ENCODE measurements at places on chromosomes 5 and 9. TPM values are rescaled to one million over a fixed set of nuclear protein-coding genes. Genes with fewer than 3 reads are reported as not detected.

Gene FAXDC2
- 0.30 TPM for polyA plus RNA-seq

DNA sequence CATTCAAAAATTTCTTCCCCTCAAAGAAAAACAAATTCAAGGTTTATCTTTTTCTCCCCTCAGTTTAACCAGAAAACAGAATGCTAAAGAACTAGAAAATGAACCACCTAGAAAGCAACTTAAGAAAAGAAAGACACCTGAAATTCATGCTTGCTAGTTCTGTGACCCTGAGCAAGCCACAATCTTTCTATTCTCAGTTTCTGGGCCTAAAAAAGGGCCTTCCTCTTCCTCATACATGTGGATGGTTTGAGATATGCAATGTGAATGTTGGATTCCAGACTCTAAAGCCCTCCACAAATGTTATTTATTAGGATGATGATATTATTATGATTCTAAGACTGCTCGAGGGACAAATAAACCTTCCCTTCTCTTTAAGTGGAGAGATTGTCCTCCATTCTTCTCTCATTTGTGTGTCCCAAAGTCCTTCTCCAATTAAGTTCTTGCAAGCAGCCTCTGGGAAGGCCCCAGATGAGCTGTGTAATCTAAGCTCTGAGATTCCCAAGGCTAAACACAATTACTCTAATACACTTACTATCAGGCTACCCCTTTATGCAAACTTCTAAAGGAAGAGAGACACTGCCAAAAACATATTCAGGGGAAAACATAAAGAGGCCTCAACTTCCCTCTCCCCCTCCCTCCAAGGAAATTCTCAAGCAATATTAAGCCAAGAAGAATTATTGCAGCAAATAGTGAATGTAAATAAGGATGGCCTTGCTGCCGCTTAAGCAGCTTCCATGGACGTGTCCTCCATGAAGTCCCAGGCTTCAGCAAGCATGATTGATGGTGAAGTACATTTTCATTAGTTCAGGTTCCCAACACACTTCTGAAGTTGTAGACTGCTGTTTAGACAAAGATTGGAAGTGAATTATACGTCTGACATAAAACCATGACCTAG, 80.2 kb downstream of the PRKACG start:
- no peak for DNase-seq

GRCh38 chr5:170791325-170791954, 7.9 kb downstream of the GABRP start:
- DNase-seq, result no peak

DNA sequence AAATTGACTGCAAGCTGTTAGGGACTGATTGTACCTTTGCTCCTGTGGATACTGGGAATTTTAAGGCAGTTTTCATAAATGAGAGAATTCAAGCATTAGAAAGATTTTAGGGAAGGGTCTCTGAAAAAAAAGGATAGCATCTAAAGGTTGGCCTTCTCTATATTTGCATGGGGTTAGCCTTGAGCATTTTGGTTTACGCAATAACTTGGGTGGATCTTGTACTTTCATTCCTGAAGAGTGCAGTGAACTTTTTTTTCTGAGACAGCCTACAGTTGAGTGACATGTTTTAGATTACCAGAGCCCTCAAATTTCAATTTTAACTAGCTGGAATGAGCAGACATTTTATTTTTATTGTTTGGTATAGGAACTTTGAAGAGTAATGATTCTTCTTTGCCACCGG, 91.6 kb upstream of the NR3C1 start:
- DNase-seq, result peak; percentile 23

- no peak for DNase-seq
These were observed 196.3 kb downstream of the MLLT3 start for GRCh38 chr9:20426019-20426418.

- peak; percentile 24 for DNase-seq
These were observed 118.7 kb downstream of the LPAR1 start for GRCh38 chr9:110919609-110920008.

Gene STKLD1
- 0.25 TPM for polyA plus RNA-seq

Gene ARHGEF39
- 0.08 TPM for polyA plus RNA-seq

GRCh38 chr5:113760486-113760885, 247.0 kb downstream of the YTHDC2 start:
- DNase-seq, result no peak

GRCh38 chr5:140235791-140236551, 61.0 kb downstream of the CYSTM1 start:
- peak; percentile 44 for DNase-seq

Gene FIBCD1
- not detected for polyA plus RNA-seq

Measured in CD14-positive monocyte (primary cell).